ENCODE measurements at places on chromosomes 1 and 21.

- DNase-seq: peak; percentile 94
These were observed 61.0 kb downstream of the TOR3A start for GRCh38 chr1:179142889-179143299.

DNA sequence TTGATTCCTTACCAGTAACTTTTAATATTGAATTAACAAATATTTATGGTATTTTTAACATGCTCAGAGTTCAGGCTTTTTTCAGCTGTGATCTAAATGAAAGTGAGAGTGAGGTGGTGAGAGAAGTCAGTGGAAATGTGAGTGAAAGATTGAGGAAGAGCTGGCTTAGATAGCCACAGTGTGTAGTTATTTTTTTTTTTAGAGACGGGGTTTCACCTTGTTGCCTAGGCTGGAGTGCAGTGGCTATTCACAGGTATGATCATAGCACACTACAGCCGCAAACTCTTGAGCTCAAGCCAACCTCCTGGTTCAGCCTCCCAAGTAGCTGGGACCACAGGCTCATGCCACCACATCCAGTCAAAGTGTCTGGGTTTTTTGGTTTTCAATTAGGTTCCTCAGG, 10.9 kb downstream of the RNF11 start:
- DNase-seq: no peak

DNA sequence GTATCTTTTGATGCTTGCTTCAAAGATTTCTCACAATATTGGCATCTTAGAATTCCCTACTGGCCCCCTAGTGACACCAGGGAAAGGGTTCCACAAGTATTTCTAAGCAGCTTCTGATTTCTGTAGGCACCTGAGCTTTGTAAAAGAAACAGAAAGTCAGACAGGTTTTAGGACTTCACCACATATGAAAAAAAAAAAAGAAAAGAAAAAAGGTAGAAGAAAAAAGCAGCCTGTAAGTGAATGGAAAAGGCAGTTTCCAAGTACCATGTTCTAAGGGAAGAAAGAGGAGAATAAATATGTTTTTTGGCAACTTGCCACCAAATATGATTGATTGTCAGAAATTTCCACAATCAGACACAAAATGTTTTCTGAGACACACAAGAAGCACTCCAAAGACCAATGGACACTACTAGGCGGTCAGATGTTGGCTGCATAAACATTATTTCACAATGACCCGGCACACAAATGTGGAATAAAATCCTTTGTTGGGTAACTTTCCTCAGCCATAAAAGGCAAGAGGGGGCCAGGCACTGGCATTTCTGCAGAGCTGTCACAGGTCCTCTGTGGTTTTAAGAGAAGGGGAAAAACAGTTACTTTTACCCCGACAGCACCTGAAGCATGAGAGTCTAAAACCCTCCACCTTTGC, 12.7 kb upstream of the CPLANE2 start:
- no peak for DNase-seq

DNA sequence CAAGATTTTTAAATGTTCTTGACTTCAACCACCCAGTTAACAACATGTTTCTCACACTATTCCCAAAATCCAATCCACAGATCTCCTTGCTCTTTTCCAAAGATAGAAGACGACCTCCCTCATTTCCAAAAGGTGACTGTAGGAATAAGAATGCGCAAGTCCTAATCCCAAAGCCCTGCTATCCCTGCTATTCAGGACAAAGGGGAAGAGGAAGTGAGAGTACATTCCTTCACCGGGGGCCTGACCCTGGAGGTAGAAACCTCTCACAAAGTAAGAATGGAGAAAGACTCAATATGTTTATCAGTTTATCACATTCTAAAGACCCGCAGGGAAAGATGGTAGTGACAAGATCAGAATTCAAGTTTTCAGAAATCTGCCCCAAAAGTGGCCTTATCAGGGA, 55.7 kb downstream of the PLEKHA6 start:
- DNase-seq: no peak

GRCh38 chr1:224333309-224333926, 3.4 kb upstream of the NVL start:
- peak; percentile 22 for DNase-seq

DNA sequence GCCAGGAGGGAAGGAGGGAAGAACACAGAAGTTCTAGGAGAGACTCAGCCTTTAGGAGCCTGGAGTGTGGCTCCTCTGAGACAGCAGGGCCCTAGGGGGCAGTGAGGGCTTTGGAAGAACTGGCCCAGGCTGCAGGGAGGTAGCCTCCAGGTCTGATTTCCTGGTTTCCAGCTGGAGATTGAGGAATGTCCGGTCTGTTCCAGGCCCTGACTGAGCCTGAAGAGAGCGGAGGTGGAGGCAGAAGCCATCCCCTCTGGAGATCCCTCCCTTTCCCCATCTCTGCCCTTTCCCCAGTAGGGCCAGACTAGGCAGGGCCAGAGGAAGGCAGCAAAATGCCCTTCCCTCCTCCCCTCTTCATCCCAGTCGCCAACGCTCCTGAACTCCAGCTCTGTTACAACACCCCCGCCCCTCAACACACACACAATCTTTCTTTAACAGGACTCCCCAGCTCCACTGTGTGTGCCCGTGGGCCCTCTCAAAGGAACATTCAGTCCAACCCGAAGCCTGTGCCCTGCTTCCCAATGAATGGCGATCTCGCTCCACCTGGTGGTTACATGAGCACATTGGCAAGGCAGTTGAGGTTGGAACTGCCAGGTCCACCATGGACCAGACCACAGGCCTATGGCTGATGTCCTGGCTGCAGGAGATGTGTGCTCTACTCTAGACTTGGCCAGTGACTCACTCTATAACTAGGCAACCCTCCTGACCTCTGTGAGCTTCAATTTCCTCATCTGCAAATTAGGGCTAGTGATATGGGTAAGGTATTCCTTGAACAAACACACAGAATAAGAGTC, 32.0 kb downstream of the MAP7D1 start:
- peak; percentile 87 for DNase-seq

GRCh38 chr21:30216041-30216723, at the start of gene CLDN8:
TSS of gene CLDN8 (minus strand) at chr21:30216097. CDS start at chr21:30215925, 172 bp downstream.
- DNase-seq: no peak

- DNase-seq: no peak
These were observed 56.9 kb downstream of the PROX1 start for GRCh38 chr1:214044438-214045214.

DNA sequence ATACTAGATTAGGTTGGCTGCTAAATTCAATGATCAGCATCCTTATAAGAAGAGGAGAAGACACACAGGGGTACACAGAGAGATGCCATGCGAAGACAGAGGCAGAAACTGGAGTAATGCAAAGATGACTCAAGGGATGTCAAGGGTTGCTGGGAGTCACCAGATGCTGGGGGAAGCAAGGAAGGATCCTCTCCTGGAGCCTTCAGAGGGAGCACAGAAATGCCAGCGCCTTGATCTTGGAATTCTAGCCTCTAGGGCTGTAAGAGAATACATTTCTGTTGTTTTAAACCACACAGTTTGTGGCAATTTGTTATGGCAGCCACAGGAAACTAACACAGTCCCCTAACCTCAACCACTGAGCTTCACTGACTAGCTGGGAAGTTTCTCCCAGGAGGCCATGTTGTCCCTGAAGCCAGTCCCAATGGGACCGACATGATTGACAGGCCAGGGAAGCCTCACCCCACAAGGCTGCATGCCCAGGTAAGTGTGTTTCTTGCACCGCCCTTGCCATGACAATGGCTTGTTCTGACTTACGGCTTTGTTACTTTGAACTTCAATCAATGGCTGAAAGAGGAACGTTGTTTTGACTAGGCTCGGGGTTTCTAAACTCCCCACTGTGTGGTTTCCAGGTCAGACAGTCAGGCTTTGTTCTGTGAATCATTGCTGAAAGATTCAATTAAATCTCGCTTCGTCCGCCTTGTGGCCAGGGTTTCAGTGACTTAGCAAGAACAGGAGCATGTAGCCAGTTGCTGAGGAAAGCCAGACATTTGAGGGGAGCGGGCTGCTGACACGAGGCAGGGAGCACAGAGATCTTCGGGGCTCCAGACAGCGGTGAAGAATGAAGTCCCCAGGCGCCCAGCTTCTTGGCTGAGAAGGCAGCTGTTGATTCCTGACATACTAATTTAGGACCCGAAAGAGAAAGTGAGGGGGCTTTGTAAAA, 62.3 kb downstream of the RUNX1 start:
- DNase-seq: no peak

GRCh38 chr1:172019976-172020375, 178.7 kb downstream of the DNM3 start:
- no peak for DNase-seq

GRCh38 chr1:167367705-167368104, 147.0 kb downstream of the POU2F1 start:
- DNase-seq: no peak

DNA sequence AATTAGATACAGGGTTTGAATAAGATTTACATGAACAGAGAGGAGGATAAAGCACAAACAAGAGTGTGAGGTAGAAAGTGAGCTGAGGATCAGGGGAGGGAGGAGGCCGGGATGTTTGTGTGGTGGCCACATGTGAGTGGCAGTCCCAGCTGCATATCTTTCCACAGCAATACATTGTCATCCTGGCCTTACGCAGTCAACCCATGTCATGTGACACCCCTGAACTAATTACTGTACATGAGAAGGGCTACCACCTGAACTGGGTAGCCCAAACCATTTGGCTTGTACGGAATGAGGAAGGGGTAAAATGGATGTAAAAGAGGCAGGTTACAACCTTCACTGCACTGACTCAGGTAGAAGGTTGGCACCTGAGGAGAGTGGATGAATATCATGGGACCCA, 4.2 kb downstream of the SLAMF7 start:
- no peak for DNase-seq

DNA sequence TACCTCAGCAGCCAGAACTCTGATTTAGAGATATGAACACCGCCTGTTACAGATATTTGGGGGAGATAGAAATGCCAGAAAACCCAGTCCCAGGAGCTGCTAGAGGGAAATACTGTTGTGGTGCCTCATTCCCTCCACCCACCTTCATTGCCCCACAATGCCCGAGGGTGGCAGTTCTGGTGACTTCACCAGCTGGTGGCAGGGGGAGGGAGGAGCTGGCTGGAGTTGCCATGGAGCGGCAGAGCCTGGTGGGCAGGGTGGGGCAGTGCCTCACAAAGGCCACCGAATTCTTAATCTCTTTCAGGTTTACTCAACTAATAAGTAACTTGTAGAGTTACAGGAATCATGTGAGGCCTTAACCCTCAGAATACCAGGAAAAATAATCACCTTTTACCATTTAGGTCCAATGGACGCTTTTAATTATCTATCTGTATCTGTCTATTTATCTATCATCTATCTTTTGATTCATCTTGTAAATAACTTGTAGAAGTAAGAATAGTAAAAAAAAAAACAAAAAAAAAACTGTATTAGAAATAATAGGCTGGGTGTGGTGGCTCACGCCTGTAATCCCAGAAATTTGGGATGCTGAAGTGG, 11.7 kb upstream of the S100A11 start:
- no peak for DNase-seq

GRCh38 chr1:31934706-31935629, 3.2 kb downstream of the PTP4A2 start:
- DNase-seq: no peak
